ENCODE measurements at places on chromosomes 13 and 19.
A peak's percentile ranks its signal among the peaks of the same experiment; 100 is the strongest.

GRCh38 chr13:65540175-65540574 lies 1690.0 kb downstream of the PCDH9 start:
- peak; percentile 52 for DNase-seq

GRCh38 chr13:24261566-24261965 lies 47.8 kb upstream of the C1QTNF9 start:
- no peak for DNase-seq

GRCh38 chr19:35553385-35554000 lies 8.1 kb downstream of the TMEM147 start:
- no peak for DNase-seq

GRCh38 chr13:34303346-34303745 lies 485.4 kb downstream of the RFC3 start:
- DNase-seq = no peak

DNA sequence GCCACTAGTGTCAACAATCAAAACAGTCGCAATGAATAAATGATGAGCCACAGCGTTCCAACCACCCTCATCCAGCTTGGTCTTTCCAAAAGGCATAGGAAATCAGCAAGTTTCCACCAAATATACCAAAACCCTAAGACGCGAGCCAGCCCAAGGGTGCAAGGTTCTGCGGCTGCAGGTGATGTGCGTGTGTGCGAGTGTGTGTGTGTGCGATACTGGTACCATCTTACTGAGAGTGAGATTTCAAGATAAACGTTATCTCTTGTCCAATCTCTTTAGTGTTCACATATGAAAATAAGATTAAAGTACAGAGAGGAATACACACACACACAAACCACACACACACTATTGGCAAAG lies 895 bp upstream of the TRPC4 start:
- no peak for DNase-seq

GRCh38 chr19:44303976-44304568 lies 753 bp downstream of the ZNF235 start:
- peak; percentile 25 for DNase-seq

DNA sequence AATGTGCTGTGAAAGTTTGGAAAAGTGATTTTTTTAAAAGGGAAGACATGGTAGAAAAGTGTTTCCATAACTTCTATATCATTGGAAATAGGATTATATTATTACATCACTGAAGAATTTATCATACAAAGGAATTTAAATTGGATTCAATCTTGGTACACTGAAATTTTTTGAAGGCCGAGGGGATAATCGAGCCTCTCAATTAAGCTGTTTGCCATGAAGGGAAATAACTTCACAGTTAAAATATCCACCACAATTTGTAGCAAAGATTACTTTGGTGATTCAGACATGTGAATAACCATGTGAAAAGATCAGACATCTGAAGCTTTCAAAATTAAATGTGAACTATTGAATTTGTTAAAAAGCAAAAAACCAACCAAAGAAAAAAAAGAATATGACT lies 215.3 kb downstream of the KLF5 start:
- DNase-seq = peak; percentile 37

- no peak for DNase-seq
Measured at GRCh38 chr13:34750078-34750931, 191.8 kb upstream of the NBEA start.

DNA sequence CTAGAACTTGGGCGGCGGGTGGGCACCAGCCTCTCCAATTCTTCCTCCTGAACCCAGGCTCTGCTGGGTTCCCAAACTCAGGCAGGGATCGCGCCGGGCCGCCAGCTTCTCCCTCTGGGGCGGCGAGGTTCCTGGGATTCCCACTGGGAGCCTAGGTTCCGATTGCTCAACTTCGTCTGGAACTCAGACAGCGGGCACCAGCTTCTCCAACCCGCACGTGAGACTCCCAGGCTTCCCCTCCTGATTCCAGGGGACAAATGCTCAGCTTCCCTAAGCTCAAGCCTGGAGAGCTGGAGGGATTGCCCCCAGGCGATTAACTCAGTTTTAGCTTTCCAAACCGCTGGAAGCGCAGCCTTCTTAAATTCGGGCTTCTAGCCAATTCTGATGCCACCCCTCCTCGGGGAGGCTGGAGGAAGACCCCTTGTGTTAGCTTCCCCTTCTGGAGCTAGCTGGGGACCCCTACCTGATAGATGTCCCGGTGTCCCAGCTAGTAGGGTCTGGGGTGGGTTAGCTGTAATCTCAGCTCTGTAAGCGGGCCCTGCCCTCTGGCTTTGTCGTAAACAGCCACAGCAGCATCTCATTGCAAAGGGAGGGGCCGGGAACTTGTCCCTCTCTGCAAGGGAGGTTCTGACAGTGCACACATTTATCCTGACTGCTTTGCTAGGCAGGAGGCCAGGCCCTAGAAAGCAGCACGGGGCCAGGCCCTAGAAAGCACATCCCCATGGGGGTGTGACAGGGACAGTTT lies 671 bp downstream of the MCOLN1 start:
- DNase-seq = peak; percentile 25

- peak; percentile 84 for DNase-seq
Measured at GRCh38 chr19:49142866-49143335, 12.3 kb downstream of the HRC start.
